ENCODE measurements at places on chromosomes 5 and 9.

DNA sequence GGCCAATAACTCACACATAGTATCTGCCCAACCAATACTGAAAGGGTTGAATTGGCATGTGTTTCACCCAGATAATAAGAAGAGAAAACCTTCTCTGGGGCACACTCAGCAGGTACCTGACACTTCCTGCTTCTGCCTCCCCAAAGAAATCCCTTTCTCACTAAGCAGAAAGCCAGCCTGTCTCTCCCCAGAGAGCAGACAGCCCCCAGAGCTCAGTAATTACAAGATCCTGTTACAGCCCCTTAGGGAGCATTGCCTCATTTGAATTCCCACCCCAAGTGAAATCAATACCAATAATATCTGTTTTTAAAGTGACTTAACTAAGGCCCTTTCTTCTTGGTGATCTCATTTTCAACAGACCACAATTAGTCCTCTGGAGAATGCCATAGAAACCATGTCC is 38.5 kb upstream of the FOXI1 start:
- no peak for DNase-seq

GRCh38 chr9:131037335-131038255 is 28.6 kb downstream of the LAMC3 start:
- no peak for DNase-seq

- no peak for DNase-seq
These were observed 157.3 kb upstream of the S1PR3 start for GRCh38 chr9:88833946-88834345.

DNA sequence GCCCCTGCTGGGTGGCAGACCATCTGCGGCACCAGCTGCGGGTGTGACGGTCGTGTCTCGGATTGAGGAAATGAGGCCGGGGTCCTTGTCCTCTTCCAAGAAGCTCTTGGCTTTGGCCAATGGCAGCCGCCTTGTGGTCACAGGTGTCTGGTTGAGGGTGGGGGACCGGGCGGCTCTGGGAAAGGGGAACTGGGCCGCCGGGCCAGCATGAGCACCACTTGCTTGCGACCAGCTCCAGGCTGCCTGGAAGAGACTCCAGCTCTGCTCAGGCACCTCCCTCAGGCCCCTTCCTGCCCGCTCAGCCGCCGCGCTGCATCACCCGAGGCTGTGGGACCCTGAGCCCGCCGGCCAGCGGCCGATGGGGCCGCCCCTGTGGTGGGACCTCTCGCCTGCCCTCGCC is 59.7 kb downstream of the RXRA start:
- no peak for DNase-seq

GRCh38 chr9:135079018-135079417 is 8.4 kb upstream of the OLFM1 start:
- DNase-seq = no peak

DNA sequence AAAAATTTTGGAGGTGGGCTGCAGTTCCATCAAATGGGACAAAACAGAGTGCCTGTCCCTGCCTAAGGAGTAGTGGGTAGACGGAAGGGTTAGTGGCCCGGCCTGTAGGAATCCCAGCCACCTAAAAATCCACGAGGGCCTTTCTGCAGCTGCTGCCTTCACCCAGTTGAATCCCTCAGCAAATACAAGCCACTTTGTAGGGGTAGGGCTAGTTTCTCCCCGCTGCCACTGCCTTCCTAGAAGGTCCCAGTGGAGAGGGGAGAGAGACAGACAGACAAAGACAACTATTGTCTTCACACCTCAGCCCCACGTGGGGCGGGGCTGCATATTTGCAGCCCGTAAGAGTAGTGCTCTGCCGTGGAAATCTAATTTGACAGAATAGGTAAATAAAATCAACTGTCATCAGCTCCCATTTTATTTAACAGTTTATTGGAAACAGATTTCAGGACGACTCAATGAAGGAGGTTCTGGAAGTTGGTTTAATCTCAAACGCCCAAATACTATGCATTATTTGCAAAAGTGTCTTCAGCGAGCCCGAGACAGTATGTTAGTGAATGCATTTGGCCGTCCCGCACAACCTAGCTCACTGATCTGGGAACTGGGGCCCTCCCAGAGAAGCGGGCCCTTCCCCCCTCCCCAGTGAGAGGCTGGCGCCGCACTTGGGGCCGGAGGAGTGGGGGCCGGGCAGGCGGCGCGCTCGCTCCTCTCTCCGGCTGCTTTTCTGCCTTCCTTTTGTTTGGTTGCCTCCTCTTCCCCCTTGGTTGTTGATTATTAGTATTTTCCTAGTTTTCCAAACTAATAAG is 67.6 kb upstream of the TBCA start:
- DNase-seq = no peak

- no peak for DNase-seq
These were observed 128.7 kb downstream of the TRIM32 start for GRCh38 chr9:116815835-116816234.

GRCh38 chr5:13955896-13956295 is 11.4 kb upstream of the DNAH5 start:
- no peak for DNase-seq

DNA sequence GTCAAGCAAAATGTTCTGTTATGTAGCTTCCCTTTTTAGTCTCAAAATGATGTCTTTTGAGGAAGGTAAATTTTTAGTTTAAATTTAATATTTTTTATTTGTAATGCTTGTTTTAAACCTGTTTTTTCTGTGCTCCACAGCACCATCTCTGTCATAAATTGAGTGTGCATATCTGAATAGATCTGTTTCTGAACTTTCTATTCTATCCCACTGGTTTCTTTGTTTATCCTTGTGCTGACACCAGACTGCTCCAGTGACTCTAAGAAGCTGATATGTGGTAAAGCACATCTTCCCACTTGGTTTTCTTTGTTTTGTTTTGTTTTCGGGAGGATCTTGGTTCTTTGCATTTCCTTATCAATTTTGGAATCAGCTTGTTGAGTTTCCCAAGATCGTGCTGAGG is 7.1 kb upstream of the RNF145 start:
- DNase-seq = no peak

- DNase-seq = no peak
These were observed 71.7 kb downstream of the TEX10 start for GRCh38 chr9:100281066-100281465.

GRCh38 chr5:180673371-180674089 is 24.1 kb upstream of the FLT4 start:
- DNase-seq = no peak

DNA sequence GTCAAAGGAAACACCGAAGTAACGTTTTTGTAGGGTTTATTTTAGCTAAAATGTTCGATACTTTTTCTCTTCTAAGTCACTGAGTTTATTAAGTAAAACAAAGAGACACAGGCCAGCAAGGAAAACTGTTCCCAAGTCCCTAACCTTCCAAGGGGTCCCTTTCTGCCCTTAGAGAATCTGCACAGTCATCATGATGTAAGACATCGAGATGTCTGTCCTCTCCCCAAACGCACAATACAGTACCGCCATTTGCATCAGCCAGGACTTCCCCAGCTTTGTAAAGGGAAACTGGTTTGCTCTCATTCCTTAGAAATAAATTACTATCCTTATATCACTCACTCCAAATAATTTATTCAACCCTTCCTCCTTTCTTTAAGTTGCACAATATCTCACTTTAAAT is 89.3 kb downstream of the MARCHF11 start:
- DNase-seq = no peak

DNA sequence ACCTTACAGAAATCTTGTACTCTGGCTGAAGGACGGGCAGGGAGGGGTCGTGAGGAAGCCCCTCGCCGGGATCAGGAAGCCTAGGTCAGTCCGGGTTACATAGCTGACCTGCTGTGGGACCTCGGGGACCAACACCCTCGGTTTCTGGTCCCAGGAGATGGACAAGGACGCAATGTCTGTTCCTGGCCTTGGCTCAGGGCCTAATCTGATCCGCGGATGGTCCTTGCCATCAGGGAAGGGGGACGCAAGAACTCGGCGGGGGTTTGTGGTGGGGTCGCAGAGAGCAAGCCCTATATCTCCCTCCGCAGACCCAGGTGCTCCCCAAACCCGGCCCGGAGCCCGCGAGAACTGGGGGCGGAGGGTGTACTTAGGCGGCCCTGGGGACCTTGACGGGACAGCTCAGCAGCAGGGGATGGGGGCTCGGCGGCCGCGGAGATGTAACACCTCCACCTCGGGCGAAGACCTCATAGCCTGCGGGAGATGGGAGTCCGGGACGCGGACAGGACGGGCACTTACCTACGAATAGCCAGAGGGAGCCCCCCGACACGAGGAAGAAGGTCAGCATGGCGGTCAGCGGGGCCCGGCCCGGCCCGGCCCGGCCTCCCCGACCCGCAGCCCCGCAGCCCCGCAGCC is 353 bp downstream of the ACSL6 start:
- DNase-seq = no peak

- DNase-seq = no peak
These were observed 20.8 kb downstream of the IFNB1 start for GRCh38 chr9:21056931-21057330.

GRCh38 chr5:90226433-90227099 is 183.0 kb downstream of the CETN3 start:
- DNase-seq = no peak

DNA sequence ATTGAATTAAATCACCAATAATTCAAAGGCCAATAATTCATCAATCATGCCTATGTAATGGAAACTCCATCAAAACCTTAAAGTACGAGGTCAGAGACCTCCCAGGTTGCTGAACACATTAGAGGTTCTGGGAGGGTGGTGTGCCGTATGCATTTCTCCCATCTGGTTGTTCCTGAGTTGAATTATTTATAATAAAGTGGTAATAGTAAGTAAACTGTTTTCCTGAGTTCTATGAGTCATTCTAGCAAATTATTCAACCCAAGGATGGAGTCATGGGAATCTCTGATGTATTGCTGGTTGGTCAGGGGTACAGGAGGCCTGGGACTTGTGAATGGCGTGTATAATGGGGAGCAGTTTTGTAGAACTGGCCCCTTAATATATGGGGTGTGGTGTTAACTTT is 191.7 kb downstream of the CARTPT start:
- DNase-seq = no peak
